Amniotic stem cell (primary cell): ENCODE measurements at places on chromosomes 1 and 21.

DNA sequence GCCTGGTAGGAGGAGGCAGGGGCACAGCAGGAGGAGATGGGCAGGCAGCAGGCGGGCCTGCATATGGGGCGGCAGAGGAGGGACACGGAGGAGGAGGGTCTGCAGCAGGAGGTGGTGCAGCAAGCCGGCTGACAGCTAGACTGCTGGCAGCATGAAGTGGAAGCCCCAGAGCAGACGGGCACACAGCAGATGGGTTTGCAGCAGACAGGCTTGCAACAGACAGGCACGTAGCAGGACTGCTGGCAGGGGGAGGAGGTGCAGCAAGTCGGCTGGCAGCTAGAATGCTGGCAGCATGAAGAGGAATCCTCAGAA, 615 bp downstream of the KRTAP10-5 start:
- no peak for DNase-seq

DNA sequence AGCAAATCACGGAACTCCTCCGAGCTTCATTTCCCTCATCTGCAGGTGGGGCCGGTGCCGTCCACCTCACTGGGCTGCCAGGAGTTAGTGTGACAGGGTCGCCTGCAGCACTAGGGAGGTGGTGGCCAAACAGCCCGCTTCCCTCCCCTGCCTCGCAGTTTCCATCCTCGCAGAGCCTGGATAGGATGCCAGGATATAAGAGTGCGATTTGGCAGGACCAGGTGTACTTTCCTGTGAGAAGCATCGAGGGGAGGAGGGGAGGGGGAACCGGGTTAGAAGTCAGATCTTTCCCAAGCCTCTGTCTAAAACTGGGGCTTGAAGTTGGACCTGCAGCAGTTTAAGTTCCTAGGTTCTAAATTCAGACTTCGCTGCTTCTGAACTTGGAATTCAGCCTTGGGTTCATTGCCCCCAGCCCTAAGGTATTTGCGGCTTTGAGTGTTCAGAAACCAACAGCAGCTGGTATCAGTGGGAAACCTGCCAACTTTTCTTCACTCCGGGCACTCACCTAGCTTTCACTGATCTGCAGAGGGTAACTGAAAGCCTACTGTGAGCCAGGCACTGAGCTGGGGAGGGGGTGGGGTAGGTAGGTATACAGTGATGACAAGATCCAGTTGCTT, 1.7 kb upstream of the JUN start:
- DNase-seq = no peak

GRCh38 chr1:227805606-227806197, 9.8 kb upstream of the PRSS38 start:
- DNase-seq = peak; percentile 76

- DNase-seq = no peak
Measured at GRCh38 chr1:7007902-7008301, 222.6 kb downstream of the CAMTA1 start.

GRCh38 chr1:204633665-204634064, 51.9 kb downstream of the LRRN2 start:
- DNase-seq = no peak

- DNase-seq = peak; percentile 82
Measured at GRCh38 chr1:14968251-14968851, 185.2 kb upstream of the TMEM51 start.

- no peak for DNase-seq
Measured at GRCh38 chr1:54645806-54646676, 4.5 kb downstream of the MROH7 start.

- no peak for DNase-seq
Measured at GRCh38 chr1:26280333-26281042, 602 bp downstream of the SH3BGRL3 start.

- DNase-seq = no peak
Measured at GRCh38 chr21:38897532-38898421, 92.0 kb downstream of the ETS2 start.

DNA sequence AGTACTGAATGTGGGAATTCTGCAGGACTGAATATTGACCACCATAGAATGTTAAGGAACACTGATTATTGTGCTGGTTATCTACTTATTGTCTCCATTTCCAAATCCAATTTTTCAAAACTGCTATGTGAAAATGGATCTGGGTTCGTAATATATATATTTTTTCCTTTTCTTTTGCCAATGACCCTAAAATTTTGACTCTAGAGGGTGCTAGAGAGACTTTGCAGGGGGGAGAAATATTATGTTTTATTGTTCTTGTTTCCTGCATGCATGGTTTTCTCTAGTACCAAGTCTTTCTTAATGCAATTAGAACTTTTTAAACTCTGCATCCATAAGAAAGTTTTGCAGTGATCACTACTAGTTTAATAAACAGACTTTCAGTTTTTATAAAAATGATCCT, 1256.9 kb downstream of the BRINP3 start:
- DNase-seq = no peak

GRCh38 chr1:207755846-207756693, 4.2 kb downstream of the CD46 start:
- DNase-seq = no peak

GRCh38 chr1:25435397-25436108, 4.9 kb downstream of the MACO1 start:
- DNase-seq = no peak

DNA sequence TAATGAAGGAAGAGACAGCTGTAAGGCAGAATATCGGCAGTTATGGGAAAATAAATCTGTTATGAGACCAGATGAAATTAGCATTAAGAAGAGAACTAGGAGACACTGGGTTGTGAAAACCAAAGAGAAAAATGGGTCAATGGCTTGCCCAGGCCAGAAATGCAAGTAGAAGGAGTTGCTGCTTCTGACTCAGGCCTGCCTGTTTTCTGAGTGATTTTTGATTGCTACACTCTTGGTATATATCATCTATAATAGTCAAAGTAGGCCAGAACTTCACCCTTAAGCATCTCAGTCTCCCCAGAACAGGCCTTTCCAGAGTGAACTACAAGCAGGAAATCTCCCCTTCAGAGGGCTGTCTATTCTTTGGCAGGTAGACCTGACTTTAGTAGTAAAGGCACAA, 107.0 kb downstream of the NRIP1 start:
- DNase-seq = no peak

DNA sequence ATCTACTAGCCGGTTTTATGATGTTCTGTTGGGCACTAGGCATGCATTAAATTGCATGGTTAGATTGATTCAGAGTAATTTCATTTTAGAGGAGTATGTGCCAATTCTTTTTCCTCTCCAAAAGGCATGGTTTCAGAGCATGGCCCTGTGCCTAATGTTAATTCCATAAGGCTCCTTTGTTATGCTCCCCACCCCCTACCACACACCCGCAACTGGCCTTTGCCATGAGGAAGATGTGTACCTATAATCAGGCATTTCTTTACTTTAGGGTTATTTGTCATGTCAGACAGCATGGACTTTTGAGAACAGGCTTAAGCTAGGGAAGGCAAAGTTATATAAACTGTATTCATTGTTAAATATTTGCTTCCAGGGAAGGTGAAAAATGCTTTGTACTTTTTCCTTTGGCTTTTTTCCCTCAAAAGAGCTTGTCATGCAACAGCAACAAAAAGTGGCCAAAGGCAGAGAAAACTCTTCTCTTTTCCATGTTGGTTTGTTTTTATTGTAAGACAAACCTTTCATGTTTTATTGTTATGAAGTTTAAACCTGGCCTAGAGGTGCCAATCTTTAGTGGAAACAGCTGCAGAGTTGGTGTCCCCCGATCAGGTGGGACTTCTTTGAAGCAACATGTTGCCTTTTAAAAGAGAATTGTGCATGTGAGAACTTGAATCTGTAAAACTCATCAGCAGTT, 24.3 kb upstream of the NBL1 start:
- no peak for DNase-seq

DNA sequence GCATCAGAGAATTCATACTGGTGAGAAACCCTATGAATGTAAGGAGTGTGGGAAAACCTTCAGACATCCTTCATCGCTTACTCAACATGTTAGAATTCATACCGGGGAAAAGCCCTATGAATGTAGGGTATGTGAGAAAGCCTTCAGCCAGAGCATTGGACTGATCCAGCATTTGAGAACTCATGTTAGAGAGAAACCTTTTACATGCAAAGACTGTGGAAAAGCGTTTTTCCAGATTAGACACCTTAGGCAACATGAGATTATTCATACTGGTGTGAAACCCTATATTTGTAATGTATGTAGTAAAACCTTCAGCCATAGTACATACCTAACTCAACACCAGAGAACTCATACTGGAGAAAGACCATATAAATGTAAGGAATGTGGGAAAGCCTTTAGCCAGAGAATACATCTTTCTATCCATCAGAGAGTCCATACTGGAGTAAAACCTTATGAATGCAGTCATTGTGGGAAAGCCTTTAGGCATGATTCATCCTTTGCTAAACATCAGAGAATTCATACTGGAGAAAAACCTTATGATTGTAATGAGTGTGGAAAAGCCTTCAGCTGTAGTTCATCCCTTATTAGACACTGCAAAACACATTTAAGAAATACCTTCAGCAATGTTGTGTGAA, 12.8 kb downstream of the ZFP69B start:
- no peak for DNase-seq

- DNase-seq = no peak
Measured at GRCh38 chr1:75083848-75084514, 50.2 kb upstream of the LHX8 start.

- DNase-seq = no peak
Measured at GRCh38 chr1:209621741-209622655, 30.2 kb downstream of the LAMB3 start.

DNA sequence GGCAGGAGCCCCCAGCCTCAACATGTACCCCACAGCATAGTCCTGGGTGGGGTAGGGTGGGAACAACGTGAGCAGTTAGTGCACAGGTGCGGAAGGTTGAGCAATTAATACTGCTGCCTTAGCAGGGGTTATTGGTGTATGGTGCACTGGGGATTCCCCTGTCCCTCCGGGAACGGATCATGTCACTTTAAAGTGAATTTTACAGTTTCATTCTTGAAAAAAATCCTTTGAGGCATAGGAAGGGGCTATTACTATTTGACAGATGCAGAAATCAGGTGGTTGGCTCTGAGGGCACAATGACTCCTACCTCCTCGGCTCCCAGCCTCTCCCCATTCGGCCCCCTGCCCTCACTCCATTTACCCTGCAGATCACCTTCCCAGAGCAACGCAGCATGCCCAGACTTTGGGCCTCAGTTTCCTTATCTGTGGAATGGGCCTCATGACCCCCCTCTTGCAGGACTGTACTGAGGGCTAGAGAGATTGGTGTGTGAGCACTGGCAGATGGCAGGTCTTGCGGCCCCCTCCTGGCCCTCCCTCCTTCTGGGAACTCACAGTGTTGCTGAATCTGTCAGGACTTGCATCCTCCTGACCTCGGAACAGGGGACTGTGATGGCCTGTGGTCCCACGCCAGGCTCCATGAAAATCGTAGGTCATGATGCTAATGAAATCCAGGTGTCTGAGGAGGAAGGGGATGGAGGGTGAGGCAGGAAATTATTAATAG, 5.1 kb upstream of the MYBPH start:
- no peak for DNase-seq

- DNase-seq = no peak
Measured at GRCh38 chr1:213003256-213003655, 12.4 kb downstream of the ANGEL2 start.

DNA sequence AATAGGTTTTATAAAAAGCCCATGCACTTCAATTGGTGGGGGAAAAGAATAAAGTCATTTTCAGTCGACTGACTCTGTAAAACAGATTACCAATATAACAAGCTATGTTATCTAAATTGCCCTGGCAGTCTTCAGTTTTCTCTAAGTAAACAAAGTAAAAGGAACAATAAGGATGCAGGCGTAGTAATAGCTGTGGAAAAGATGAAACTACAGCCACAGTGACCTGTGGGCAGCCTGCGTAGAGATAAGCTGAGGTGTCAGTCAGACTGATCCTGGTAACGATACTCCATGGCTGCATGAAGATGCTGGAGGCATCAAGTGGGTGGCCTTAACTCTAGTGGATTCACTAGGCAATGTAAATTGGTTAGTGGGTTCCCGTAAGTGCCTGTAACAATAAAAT, 29.3 kb downstream of the CLCC1 start:
- no peak for DNase-seq

DNA sequence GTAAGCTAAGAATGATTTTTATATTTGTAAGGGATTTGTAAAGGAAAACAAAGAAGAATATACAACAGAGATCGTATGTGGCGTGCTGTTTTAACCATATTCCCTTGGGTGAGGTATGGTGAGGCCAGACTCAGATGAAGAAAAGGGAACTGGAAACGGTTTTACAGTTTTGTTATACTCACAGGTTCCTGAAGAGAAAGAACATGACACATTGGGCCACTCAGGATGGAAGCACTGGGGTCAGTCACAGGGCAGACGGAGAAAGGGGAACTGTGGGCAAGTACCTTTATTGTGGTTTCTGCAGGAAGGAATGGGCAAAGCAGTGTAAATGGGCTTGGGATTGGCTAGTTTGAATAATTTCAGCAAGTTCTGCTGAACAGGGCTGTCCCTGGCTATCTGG, 177.4 kb downstream of the LBR start:
- DNase-seq = no peak

DNA sequence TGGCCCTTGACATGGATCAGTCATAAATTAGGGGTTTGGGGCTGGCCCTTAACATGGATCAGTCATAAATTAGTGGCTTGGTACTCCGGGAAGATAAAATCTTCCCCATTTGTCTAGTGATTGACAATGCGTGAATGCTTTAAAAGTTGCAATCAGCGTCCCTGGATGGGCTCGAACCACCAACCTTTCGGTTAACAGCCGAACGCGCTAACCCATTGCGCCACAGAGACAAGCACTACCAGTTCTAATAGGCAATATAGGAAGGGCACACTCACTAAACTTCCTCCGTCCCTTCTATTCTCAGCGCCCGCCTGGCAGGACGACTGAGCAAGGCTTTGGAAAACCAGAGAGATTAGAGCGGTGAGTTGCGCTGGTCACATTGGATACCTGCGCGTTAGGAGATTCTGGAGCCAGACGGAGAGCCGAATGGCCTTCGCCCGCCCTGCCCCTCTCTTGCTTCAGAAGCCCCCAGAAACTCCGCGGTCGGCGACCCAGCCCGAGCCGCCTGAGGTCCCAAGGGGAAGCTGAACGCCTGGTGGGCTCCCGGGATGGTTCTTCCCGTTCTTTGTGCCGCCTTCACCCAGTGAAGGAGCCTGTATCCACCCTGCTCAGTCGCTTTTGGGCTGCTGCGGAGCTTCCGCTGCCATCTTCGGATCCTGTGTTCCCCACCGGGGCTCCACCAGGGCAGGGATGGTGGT, 235.9 kb downstream of the FAM72C start:
- DNase-seq = no peak

GRCh38 chr1:5725855-5726585, 266.2 kb downstream of the NPHP4 start:
- DNase-seq = no peak

DNA sequence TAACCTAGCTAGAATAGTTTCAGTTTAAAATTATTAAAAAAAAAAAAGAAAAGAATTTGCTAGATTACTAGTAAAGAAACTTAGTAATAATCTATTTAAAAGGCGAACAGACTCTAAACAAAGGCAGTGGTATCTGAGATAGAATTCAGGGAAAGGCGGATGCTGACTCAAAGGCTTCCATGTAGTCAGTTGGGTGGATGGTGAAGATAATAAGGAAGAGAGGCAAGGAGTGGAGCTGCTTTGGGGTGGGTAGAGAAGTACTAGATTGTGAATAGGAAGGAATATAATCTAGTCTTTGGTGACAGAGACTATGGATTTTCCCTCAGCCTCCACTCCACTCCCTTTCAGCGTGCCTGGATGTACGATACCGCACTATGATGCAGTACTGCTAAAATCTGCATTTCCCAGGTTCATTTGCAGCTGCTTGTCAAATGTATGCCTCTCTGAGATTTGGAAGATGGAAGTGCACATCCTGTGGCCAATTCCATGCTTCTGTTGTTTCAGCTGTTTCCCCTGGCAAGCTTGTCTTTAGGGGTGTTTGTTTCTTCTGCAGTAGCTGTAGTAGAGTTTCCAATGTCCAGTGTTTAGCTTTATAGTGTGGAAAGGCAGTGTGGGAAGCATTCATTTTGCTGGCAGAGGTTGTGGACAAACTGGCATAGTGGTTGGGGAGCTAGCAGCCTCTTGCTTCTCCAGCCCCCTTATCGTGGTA, 184.6 kb upstream of the NRIP1 start:
- no peak for DNase-seq
